ENCODE measurements at places on chromosomes 6 and 20.

GRCh38 chr20:36090223-36090622 is 64.3 kb upstream of the EPB41L1 start:
- no peak for DNase-seq

DNA sequence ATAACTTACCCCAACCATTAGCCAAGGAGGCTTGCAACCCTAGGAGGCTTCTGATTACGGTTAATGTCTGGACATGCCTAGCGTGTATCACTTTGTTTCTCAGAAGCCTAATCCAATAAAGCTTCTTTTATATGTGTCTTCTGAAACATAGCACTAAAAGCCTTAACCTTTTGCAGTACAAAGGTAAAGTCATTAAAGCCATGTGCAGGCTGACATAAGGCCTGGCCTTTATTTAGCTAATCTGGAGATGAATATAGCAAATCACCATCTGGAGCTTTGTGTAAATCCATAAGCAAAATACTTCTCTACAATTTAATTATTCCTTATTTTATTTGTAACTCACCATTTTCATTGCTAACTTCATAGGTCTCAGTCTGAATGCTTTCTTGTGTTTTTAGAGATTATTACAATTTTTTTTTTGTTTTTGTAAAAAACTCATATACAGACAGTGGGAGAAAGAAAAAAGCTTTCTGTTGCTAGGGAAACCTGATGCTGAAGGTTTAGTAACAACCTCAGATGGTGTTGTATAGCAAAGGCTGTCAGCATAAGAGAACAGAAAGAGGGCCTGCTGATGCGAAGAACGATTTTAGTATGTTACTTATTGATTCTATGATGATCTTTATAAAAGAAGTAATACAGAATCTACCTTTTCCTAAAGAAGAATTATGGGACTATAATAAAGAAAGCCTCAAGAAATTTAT is at the start of gene EYS:
TSS of gene EYS (minus strand) at position 101 of the 701 bp plus-strand sequence. CDS start 211,816 bp downstream, outside the sequence.
- DNase-seq: no peak

DNA sequence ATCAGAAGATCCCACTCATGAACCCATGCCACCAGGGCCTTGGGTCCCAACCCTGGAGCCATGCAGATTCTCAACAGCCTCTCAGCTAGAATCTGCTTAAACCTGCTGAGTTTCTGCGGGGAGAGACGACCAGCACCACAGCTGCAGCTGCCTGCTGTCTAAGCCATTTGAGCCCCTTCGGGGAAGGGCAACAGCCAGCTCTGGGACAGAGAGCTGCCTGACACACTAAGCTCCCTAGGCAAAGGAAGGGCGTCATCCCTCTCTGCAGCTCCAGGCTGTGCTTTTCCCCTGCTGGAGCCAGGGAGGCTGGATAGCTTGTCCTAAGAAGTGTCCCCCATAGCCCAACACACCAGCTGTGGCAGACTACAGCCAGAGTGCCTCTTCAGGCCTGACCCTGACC is 182.5 kb downstream of the OTOR start:
- no peak for DNase-seq

GRCh38 chr6:105273589-105273988 is 93.8 kb upstream of the POPDC3 start:
- no peak for DNase-seq

DNA sequence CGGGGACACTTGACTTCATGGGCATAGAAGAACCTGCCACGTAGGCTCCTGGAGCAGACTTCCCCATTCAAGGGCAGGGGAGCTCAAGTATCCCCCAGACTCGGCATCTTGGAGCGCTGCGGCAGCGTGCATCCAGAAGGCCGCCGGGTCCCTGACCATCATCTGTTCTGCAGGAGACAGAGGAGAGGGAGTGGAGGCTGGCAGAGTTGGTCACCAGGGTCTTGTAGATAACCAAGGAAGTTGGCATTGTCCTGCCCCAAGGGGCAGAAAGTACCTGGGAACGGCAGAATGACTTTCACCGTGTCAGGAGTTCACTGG is 82.8 kb downstream of the TCP11 start:
- DNase-seq: no peak

DNA sequence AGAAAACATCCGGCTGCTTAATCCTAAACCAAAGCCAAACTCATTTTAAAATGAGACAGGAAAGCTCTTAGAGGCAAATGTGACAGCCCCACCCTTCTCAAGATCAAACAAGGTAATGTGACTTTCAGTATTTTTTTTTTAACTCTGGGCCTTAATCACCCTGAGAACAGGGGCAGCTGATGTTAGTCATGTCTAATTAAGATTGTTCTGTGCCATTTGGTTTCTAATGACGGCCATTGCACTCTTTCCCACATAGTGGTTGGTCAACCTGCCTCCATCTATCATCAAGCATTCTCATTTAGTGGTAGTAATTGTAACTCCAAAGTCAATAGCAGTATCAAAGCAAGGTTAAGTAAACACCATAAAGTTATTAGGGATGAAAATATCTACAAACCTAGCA is 191.6 kb upstream of the EXOC2 start:
- DNase-seq: no peak

DNA sequence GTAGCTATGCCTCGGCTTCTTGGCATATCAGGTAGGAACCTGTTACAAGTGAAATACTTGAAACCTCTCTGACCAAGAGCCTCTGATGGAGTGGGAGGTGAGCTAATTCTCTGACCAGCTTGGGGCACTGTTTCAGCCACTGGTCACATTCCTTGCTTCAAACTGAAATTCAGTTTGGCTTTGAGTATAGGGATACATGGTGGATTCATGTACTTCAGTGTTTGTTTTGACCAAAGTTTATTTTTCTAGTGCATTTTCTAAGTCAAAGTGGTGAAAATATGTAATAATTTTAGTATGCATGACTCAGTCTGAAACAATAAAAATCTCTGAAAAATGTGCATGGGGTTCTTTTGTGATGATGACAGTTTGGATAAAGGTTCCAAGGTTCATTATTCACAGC is 18.6 kb downstream of the TTPAL start:
- DNase-seq: no peak

DNA sequence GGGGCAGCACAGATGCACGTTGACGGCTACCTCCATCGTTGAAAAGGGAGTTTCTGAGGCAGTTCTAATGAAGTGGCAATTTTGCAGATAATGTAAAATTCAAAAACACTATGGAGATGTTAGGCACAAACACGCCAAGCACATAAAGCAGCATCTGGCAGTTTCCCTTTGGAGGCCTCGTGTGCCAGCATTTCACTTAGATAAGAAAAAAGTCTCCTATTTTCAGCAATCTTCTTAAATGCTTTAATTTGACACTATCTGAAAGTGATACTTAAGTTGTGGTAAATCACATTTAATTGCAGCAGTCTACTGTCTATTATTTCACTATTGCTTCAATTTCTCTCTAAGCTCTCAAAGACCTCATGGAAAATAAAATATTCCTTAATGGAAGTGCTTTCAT is 125.3 kb upstream of the PROKR2 start:
- DNase-seq: no peak

DNA sequence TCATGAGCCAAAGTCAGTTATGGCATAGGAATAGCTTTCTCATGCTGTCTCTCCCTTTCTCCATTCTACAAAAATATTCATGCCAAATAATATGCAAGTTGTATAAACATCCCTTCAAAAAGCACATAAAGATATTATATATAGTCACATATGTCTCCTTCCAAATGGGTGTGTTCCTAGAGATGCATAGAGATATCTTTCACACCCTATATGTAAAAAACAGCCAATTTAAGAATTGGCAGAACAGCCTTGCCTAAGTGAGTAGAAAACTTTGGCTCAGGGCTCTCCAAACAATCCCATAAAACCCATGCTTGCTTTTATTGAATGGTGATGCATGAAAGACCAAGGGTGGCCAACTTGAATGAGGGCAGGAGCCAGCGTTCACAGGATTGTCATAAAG is 274.7 kb upstream of the SUPT3H start:
- no peak for DNase-seq

DNA sequence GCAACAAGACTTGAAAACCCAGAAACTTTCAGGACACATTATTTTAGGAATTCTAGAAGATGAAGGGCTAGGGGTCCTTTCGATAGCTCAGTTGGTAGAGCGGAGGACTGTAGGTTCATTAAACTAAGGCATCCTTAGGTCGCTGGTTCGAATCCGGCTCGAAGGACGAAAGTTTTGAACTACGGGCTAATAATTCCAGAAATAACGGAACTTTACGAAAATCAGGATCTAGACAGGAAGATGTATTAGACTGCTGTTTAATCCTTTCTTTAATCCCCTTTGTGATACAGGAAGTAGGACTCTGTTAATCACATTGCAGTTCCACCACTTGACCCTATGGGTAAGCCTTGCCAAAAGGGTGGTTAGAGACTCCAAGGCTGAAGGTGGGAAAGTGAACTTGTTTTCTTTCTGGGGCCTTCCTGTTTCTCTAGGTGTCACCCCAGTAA is 21.2 kb upstream of the ABT1 start:
- DNase-seq: no peak

GRCh38 chr6:16089232-16090062 is 39.4 kb upstream of the MYLIP start:
- no peak for DNase-seq

DNA sequence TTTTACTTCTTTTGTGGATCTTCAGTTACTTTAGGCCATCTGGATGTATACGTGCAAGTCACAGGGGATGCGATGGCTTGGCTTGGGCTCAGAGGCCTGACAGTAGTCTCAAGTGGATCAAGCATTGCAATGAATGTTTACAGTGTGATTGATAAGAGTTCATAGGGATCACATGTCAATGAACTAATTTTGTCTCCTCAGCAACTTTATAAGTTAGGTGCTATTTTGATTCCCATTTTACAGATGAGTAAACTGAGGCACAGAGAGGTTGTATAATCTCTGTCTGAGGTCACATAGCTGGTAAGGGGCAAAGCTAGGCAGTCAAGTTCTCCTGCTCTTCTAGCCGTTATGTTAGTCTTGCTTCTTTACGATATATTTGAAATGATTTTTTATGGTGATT is 13.5 kb downstream of the MEI4 start:
- DNase-seq: no peak

DNA sequence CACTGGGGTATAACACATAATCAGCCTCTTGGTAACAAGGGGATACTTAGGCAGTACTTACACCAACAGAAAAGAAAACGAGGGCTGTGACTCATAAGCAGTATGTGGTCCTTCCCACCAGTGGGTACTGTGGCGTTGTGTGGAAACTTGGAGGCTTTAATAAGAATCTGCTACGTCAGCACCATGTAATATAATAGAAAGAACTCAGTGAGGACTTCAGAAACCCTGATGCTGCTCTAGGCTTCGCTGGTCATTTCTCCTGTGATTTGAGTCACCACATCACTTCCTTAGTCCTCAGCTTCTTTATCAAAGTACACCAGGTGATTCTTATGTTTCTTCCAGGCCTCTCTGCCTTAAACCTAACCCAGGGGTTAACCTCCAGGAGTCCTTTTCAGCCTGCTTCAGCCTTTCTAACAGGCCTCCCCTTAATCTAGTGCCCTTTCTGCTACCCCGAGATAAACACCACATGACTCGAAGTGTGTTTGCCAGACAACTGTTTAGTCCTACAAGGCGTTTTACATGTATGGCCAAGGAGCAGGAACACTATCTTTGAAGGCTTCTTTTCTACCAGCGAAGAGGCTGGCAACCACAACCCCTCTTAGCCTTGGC is 68.5 kb downstream of the FYN start:
- no peak for DNase-seq

DNA sequence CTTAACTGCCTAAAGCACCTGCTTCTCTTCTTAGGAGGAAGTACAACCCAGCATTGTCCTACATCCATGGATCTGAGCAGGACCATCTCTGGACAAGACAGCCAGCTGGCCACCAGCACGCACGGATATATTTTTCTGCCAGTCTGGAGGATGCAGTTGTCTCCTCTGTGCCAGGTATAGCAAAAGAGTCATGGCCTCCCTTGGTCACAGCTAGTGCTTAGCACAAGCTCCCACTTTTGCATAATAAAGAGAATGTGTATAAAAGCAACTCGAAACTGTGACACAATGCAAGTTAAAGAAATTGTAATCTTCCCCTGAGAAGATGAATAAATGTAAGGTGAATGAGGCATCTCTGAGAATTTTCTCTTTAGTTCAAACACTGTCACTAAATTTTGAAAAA is 267.8 kb upstream of the MANEA start:
- no peak for DNase-seq

GRCh38 chr6:142903812-142904211 is 41.2 kb downstream of the HIVEP2 start:
- peak; percentile 34 for DNase-seq

- no peak for DNase-seq
Measured at GRCh38 chr6:10792101-10792500, 44.5 kb downstream of the TMEM14B start.

GRCh38 chr6:6994796-6995195 is 113.0 kb upstream of the RREB1 start:
- no peak for DNase-seq

- DNase-seq: no peak
Measured at GRCh38 chr6:56520218-56520617, 122.5 kb downstream of the DST start.

DNA sequence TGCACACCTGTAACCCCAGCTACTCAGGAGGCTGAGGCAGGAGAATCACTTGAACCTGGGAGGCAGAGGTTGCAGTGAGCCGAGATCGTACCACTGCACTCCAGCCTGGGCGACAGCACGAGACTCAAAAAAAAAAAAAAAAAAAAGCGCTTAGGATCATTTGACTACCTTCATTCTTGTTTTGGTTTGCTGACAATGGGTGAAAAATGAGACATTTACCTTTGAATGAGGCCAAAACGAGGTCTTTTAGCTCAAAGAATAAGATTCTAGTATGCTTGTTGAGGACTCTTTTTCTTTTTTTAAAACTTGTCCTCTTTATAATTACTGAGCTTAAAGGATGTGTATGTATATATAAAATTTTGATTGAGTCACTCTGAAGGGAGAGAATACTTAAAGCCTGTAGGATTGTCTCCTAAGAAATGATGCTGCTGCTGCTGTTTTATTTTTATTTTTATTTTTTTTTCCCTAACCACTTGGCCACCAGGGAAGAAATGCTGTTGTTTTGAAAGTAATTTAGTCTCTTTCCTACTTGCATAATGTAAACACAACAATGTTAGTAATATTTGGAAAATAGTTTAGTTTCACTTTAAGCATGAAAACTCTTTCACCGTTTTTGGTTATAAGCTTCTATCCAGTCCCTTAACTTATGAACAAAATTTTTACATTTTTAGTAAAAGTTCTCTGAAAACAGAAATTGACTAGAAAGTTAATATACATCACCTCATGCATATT is 7.9 kb downstream of the UBR2 start:
- no peak for DNase-seq

- DNase-seq: no peak
Measured at GRCh38 chr20:62787321-62787720, 9.0 kb upstream of the MRGBP start.

- DNase-seq: no peak
Measured at GRCh38 chr6:169643521-169643920, 58.3 kb downstream of the WDR27 start.

GRCh38 chr6:159689001-159689400 is 4.0 kb downstream of the SOD2 start:
- DNase-seq: no peak

- DNase-seq: no peak
Measured at GRCh38 chr6:51893366-51893765, 194.0 kb downstream of the PKHD1 start.

- DNase-seq: no peak
Measured at GRCh38 chr20:7585126-7585679, 355.1 kb downstream of the HAO1 start.

- DNase-seq: no peak
Measured at GRCh38 chr6:26569433-26569764, 27.4 kb upstream of the ABT1 start.

Measured in ACHN (cell line).